ENCODE measurements at places on chromosomes 6 and 20.
A peak's percentile ranks its signal among the peaks of the same experiment; 100 is the strongest.

GRCh38 chr6:16594849-16595248 is 166.4 kb downstream of the ATXN1 start:
- no peak for DNase-seq

DNA sequence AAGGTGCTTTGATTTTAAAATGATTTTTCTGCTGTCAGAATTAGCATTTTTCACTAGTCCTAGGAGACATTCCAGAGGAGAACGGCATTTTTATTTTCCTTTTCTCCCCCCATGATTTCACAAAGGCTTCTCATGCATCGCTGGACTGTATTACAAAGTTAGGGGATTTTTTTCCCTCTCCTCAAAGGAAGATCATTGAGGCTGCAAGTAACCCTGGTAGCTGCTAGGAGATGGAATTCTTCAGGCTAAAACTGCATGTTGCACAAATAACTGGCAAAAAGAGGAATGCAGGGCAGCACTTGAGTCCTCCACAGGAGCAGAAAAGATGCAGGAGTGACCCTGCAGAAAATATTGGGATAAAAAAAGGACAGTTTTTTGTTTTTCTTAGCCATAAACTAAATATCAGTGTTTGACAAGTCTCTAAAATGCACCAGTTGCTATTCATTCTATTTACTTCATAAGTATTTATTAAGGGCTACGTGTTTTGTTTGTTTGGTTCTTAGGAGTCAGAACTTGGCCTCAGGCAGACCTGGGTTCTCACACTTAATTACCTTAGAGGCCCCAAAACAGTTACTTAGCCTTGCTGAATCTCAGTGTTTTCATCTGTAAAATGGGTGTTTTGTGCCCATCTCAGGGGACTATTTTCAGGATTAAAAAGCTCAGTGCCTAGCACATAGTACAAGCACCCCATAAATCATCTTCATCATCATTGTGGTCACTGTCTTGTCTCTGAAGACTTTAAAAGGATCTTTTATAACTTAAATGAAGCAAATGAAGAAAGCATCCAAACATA is 144.5 kb upstream of the ID4 start:
- no peak for DNase-seq

- DNase-seq: no peak
These were observed 68.1 kb upstream of the TOP1 start for GRCh38 chr20:40960521-40960956.

- DNase-seq: no peak
These were observed 113.2 kb downstream of the FAM83B start for GRCh38 chr6:54959820-54960219.

DNA sequence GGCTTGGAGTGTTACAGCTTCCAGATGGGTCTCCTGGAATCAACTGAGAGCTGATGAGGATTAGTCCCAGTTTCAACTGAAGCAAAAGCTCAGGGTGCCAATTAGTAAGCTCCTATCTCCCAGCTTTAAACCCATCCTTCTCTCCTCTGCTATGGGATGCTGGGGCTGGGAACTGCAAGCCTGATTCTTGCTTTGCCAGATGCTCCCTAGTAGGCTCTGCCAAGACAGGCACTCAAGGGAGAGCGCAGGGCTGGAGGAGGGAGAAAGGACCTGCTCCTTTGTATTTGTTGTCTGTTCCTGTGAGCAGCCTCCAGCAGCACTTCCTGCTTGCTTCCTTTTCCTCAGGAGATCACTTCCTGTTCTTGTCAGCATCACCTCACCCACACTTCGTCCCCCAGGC is 309.7 kb downstream of the KIF16B start:
- DNase-seq: no peak

DNA sequence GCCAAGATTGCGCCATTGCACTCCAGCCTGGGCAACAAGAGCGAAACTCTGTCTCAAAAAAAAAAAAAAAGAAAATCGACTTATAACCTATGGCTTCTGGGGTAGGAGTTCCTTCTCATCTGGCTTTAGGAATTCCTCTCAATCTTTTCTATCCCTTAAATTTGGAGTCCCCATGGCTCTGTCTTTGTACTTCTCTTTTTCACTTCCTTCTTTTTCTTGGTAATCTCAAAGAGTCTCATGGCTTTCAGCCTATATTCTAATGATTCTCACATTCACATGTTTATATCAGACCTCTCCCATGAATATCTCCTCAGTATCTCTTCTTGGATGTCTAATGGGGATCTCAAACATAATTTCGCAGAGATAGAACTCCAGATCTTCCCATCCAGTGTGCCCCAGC is 42.8 kb upstream of the RALGAPA2 start:
- no peak for DNase-seq

DNA sequence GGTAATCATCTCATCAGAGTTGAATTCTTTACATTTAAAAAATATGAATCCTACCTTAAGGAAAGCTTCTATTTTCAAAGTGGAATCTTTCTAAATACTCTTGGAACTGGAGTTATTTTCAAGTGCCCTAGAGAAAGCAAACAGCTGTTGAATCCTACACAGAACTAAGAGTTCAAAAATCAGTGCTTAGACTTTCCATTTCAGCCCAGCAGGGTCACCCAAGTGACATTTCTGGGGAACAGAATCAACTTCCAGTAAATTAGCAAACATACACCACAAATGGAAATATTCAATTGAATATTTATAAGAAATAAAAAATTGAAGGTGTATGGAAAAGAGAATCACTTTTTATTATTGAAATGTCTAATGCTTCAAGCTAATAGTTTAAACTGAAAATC is 427.7 kb upstream of the NOX3 start:
- DNase-seq: no peak

DNA sequence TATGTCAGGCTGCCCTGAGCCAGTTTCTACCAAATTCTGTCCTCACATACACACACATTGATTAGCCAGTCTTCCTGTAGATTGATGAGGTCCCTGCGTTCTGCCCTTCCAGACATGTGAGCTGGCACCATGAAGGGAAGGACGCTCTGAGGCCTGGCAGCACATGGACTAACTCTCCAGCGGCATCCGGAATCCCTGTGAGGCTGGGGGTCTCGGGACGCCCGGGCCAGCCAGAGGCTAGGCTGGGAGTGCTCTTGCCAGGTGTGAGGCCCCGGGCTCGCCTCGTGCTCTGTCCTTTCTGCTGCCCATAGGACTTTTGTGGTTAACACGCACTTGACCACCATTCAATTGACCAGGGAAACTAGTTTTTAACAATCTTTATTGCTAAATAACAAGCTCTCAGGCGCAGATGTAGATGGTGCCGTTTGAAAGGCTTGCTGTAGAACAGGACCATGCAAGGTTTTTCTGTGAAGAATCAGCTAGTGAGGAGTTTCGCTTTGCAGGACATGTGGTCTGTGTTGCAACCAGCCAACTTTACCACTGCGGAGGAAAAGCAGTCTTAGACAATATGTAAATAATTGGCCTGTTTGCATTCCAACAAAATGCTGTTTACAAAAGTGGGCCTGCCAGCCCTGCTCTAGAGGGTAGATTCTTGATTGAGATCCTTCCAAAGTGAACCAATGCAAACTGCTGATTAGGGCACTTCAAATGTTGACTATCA is 29.3 kb downstream of the FOXF2 start:
- no peak for DNase-seq

DNA sequence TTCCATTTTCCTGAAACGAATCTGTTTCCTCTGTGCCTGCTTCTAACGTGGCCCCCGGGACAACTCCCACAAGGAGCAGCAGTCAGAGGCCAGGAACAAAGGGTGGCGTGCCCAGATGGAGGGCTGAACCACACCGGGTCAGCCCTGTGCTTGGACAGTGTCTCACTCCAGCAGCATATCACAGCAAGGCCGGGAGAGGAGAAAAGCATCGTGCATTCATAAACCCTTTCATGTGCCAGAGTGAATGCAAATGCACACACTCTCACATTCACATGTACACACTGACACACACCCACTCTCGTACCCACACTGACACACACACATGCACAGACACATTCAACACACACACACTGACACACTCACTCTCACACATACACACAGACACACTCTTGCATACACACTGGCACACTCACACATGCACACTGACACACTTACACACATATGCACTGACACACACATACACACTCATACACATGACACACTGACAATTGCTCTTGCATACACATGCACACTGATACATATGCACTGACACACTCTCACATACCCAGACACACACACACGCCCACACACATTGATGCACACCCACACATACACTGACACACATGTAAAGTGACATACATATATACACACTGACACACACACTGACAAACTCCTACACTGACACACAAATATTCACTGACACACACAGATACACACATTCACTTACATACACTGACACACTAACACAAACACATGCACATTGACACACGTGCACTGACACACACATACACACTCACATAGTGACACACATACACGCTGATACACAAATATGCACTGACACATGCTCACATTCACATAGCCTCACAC is 237.0 kb downstream of the LRFN2 start:
- no peak for DNase-seq

- peak; percentile 35 for DNase-seq
These were observed 304.9 kb downstream of the CDH26 start for GRCh38 chr20:60262967-60263603.

- no peak for DNase-seq
These were observed 31.3 kb downstream of the AKIRIN2 start for GRCh38 chr6:87670707-87671106.

GRCh38 chr6:15416932-15417509 is 171.2 kb downstream of the JARID2 start:
- DNase-seq: no peak

DNA sequence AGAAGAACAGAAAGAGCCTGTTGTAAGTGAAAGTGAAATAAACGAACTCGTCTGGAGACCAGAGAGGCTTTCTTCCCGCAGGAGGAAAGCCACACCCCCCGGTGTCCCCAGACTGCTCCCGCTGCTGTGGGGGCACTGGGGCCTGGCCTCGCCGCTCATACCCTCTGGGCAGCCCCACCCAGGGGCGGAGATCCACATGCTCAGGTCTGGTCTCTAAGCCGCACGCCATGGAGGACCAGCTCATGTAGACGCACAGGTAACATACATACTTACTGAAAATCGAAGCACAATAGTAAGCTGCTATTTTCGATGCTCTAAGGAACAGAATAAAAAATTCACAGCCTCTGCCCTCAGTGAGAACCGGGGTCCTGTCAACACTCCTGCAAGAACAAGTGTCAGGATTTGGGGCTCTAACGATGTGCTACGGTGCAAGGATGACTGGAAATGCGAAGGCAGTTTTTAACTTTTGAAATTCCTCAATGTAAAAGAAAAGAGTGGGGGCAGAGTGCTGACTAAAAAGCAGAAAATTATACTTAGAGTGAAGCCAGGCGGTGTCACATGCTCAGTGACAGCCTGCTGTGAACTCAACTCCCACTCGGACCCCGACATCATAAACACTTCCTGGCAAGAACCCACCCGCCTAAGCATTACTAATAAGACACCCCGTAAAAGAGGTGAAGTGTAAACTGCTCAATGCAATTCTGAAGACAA is 110.5 kb downstream of the IRF4 start:
- peak; percentile 35 for DNase-seq

- no peak for DNase-seq
These were observed 25.4 kb upstream of the RIMS4 start for GRCh38 chr20:44835661-44836221.

- DNase-seq: no peak
These were observed 50.9 kb downstream of the BTBD9 start for GRCh38 chr6:38588631-38589366.

DNA sequence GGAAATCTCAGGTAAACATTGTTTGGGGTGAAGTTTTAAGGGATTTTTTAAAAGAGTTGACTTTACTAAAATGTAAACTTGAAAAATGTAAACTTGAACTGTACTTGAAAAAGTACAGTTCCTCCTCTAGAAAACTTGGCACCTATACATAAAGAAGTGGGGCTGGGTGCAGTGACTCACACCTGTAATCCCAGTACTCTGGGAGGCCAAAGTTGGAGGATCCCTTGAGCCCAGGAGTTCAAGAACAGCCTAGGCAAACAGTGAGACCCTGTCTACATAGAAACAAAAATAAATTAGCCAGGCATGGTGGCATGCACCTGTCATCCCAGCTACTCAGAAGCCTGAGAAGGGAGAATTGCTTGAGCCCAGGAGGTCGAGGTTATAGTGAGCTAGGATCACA is 7.2 kb downstream of the BTBD9 start:
- no peak for DNase-seq

GRCh38 chr20:5170341-5170740 is 43.5 kb downstream of the CDS2 start:
- DNase-seq: no peak

GRCh38 chr6:143953922-143954321 is 54.1 kb downstream of the PLAGL1 start:
- DNase-seq: no peak

GRCh38 chr6:12935637-12936036 is 219.1 kb downstream of the PHACTR1 start:
- no peak for DNase-seq

DNA sequence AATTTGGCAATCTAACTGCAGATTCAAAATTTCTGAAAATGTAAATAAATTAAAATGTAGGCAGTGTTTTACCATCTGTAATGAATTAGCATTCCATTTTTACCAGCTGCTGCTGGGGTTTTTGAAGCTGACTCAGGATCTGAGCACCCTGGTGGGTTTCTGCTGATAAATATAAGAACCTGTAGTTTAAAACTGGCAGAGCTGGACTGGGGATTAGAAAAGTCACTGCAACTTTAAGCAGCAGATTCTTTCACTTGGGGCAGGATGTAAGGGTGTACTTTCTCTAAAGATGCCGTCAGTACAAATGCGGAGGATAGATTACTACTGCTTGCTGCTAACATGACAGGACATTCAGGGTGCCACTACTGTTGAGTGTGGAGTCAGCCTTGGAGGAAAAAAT is 341.8 kb downstream of the CDKAL1 start:
- DNase-seq: no peak

GRCh38 chr6:158996856-158997255 is 3.1 kb downstream of the RSPH3 start:
- DNase-seq: no peak

DNA sequence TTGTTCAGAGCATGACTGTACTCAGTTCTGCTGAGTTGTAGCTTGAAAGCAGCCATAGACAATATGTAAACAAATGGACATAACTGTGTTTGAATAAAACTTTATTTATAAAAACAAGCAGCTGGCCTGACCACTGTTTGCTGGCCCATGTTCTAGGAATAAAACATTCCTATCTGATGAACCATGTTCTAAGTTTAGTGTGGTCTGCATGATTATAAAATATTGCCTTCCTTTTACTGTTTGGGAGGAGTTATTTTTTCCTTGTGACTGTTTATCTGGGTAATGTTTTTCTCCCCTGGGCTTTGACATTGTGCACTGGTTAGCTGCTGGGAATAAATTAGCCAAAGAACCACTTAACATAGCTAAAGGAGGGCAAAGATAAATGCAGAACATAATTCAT is 55.1 kb downstream of the CDS2 start:
- DNase-seq: no peak

GRCh38 chr6:130932921-130933320 is 105.7 kb downstream of the SMLR1 start:
- no peak for DNase-seq

GRCh38 chr6:51565472-51565871 is 521.9 kb downstream of the PKHD1 start:
- DNase-seq: no peak

- DNase-seq: no peak
These were observed 83.0 kb downstream of the BANF2 start for GRCh38 chr20:17782768-17783167.

Measured in stimulated activated CD4-positive, alpha-beta T cell treated with anti-CD3 and anti-CD28 coated beads, TNF-alpha, amount 100 ng/mL, for 4 hours (primary cell).